Right atrium auricular region (tissue), 2 donors: ENCODE measurements at places on chromosomes 12 and 14.
A peak's percentile ranks its signal among the peaks of the same experiment; 100 is the strongest.

DNA sequence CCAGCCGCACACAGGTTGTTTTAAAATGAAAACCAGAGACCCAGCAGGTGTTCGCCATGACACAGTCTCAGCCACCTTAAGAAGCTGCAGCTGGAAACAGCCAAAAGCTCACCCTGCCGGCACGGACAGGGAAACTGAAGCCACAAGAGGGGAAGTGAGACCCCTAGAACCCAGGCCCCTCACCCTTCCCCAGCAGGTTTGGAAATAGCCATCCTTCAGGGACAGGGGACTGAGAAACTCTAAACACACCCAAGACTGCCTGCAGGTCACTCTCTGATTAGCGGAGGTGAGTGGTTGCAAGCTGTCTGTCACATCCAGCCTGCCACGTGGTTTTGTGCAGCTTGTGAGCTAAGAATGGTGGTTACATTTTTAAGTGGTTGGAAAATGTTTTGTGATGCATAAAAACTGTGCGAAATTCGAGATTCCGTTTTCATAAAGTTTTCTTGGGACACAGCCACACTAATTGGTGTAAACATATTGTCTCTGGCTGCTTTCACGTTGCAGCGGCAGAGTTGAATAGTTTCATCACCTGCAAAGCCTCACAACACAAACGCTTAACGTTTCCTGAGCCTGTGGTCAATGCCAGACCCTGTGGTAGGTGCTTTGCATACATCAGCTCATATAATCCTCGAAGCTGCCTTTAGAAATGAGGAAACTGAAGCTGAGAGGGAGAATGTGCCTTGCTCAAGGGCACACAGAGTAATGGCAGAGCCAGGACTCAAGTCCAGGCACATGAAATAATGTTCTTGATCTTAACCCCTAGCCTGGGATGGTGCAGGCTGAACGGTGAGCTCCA lies 1.7 kb upstream of the SELPLG start:
- no peak for DNase-seq

DNA sequence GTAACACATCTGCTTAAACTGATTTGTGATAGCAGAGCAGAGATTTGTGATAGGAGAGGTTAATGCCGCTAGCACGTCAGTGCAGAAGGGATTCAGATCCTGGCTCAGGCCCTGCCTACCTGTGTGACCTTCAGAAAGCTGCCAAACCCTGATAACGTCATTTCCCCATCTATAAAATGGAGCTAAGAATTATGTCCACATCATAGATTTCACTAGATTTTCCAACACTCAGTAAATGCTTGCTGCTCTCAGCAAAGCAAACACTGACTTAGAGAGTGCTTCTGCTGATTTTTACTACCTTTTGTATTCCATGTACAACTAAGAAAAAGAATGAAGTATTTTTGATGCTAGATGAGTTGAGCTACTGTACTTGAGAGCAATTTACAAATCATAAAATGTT lies 261.4 kb downstream of the ITPR2 start:
- DNase-seq: no peak

GRCh38 chr14:58907803-58908202 lies 270.0 kb downstream of the DACT1 start:
- no peak for DNase-seq

- no peak for DNase-seq
These were observed 35.2 kb upstream of the MEG3 start for GRCh38 chr14:100790502-100791347.

DNA sequence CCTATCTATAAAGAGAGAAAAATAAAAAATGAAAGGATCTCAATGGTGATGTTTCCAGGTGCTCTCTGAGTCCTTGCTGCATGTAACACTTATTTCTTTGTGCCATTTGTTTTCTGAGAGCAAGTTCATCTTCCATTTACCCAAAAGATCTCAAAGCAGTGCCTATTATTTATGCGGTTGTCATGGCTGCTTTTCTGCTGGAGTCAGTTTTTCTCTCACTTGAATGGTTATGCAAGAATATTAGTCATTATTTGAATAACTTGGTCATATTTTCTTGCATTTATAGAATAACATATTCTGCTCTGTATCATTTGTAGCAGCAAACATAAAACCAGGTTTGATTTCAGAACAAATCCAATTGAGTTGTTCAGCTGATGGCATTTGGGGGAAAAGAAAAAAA lies 141.8 kb upstream of the G2E3 start:
- DNase-seq: no peak

DNA sequence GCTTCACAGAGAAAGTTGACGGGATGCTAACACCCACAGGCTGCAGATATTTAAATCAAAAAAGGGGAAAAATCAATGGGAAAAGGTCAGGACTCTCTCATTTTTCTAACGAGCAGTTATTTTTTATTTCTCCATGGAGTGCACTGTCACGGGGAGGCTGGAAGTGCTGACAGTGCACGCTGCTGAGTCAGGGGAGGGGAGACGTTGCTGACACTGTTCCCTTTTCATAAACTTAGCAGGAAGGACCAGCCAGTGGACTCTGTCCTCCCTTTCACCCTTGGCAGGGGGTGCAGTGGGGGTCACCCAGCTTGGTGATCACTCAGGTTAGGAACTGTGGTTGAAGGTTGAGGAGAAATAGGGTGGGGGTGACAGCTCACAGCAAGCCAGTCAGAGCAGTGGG lies 65.6 kb upstream of the FUT8 start:
- DNase-seq: peak; percentile 59

DNA sequence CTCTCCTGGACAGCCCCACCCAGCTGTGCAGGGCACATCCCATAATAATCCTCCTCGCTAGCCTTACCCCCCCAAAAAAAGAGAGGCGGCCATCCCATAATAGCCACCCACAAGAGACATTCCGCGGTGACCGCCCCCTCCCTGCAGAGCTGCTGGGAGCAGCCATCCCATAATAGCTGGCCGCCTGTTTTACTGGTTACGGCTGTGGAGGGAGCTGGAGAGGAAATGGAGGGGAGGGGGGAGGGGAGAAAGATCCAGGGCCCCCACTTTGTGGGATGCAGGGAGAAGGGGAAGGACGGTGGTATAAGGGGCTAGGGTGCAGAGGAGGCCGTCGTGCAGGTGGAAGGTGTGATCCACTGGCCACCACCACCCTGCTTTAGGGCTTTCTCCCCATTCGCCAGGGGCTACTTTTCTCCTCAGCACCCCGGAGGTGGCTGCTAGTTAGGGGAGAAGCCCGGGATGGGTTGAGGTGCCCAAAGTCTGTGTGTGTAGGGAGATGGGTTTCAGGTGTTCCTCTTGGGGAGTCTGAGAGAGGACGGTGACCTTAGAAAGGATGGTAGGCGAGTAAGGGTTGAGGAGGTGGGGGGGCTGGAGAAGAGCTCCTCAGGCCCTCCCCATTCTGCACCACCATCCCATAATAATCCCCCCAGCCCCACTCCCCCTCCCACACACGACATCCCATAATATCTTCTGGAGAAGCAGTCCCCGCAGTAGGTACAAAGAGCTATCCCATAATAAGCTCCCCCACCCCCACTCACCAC lies 6.0 kb upstream of the CHD4 start:
- DNase-seq: peak; percentile 76

DNA sequence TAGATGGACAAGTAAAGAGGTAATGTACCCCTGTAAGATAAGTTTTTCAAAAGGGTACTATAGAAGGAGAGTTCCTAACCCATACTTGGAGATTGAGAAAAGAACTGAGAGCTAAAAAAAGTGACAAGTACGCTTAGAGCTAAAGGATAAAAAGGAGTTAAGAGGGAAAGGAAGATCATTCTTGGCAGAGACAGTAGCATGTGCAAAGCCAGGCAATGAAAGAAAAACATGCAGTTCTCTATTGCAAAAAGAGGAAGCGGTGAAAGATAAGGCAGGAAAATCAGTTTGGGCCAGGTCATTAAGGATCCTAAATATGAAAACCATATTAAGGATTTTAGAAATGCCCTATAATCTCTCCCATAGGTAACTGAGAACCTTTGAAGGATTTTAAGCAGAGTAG lies 500.4 kb upstream of the GARIN6 start:
- no peak for DNase-seq

- peak; percentile 83 for DNase-seq
These were observed 7.9 kb upstream of the NAA25 start for GRCh38 chr12:112116232-112117060.

- DNase-seq: no peak
These were observed 32.0 kb downstream of the LRIG3 start for GRCh38 chr12:58888131-58888783.

DNA sequence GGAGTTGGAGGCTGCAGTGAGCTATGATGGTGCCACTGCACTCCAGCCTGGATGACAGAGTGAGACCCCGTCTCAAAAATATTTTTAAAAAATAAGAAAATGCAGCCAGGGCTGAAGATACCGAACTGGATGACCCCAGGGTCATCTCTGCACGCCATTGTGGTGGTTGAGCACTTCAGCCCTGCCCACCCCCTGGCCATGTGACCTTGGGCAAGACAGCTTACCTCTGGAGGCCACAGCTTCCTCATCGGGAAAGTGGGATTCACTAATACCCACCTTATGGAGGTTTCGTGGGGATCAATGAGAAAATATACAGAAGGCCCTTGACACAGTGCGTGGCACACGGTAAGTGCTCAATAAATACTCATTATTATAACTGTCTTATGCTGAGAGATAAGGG lies 25.5 kb downstream of the MVK start:
- no peak for DNase-seq

DNA sequence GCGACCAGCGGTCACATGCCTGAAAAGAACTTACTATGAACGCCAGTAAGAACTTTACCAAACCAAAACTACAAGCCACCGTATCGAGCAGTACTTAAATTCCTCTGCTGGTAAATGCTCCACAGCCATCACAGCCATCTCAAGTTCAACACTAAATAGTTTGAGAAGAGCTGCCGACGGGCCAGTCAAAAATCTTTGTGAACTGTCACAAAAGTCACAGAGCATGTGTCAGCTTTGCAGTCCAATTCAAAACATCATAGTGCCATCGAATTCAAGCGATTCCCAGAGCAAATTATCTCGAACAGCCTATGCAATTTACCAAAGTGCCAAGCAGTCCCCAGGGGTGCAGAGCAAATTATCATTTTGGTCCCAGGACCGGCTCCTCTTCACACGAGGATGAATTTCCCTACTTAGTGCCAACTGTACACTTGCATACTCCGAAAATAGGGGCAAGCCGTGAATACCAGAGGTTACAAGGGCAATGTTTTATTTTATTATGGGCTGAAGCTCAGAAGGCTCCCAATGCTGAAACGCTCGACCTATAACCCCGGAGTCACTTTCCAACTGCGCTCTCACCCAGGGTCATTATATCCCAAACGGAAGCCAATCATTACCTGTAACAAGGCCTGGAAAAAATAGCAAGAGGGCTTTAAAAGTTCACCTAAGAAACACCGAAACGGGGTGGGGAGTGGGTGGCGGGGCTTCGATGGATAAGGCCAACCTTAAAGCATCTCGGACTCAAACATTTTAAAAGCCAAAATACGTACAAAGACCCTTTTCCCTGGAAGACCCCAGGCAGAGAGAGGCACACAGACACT lies 1.1 kb downstream of the LRP6 start:
- no peak for DNase-seq

- no peak for DNase-seq
These were observed 908 bp downstream of the ENTPD5 start for GRCh38 chr14:74018174-74018585.

DNA sequence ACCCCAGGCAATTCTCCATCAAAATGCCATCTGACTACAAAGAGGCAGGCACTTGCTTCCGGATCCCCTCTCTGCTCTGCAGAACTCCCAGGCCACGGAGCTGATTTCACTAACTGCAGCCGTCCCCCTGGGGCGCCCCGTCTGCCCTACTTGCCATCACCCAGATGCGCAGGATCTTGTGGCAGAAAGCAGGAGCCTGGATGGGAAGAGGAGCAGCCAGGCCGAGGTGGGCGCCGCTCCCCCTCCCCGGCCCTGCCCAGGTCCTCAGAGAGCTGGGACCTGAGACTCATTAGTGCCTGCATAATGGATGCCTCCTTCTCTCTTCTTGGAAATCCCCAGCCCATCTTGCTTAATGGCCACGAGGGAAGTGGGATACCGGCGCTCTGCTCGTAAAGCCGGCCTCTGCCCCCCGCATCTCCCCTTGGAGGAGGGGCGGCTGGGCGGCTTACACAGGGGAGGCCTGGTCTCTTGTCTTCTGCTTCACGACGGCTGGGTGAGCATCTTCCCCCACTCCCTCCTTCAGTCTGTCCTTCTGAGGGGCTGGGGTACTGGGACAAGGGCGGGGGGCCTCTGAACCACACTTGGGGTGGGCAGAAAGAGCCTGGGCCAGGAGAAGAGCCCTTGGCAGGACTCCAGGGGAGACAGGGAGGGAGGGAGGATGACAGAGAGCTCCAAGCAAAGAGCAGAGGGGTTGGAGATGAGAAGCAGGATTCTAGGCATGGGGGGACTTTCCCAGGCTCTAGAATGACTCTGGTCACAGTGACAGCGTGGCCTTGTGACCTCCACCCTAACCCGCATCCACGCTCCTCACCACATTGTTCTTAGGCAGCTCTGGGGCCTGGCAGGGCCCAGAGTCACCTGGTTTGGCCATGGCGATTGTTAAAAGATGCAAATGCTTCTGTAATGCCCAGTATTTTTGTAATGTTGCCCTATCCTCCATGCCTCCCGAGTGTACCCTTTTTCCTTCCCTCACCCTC lies 19.4 kb upstream of the EML1 start:
- DNase-seq: no peak

DNA sequence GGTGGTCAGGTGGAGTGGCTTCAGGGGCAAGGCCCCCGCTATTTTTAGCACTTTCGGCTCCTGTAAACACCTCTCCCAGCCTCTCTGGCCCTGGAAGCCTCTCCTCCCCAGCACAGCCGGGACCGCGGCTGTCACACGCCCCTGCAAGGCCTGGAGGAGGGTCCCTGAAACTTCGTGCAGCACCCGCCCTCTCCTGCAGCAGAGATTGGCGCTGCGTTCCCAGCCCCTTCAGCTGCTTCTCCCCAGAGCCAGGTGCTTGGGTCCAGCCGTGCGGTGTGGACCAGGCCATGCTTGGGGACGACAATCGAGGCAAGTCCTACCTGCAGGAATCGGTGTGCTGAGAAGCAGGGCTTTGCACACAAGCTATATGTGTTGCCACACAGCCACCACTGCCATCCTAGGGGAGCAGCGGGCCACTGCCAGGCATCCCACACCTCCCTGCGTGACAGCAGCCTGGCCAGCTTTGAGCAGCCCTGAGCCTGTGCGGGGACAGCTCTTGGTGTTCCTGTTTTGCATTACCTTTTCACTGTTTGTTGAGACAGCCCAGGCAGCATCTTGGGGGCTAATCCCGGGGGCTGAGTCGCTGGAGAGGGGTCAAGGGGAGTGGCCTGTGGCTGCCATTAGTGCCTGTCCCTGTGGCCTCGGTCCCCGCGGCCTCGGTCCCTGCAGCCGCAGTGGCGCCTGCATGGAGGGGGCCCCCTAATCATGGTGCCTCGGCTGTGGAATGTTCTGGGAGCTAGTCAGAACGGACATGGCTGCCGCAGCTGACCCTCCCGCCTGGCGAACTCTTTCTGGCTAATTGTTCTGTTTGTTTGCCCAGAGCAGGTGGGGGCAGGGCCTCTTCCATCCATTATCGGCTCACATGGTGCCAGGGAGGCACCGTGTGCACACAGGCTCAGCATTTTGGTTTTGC lies 27.6 kb upstream of the TRAF3 start:
- DNase-seq: no peak

GRCh38 chr14:96634896-96635295 lies 132.7 kb downstream of the PAPOLA start:
- peak; percentile 32 for DNase-seq
